ENCODE measurements at places on chromosomes 7 and 10.

DNA sequence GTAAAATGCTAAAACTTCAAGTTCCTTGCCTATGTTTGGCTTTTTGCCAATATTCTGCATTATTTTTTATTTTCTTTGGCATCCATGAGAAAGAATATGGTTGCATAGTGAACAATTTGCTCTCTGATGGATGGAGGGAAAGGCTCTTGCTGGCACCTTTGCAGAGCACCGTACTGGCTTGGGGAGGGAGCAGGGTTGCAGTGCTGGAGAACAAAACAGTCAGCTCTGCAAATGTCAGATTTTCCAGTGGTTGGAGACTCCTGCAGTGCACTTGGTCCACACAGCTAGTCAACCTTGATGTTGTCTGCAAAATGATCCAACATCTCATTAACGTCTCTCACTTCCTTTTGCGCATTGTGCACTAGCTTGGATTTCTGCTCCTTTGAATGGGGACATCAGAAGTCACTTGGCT, 100.8 kb downstream of the ANLN start:
- no peak for DNase-seq

GRCh38 chr7:105769901-105770628, 106.3 kb downstream of the ATXN7L1 start:
- no peak for DNase-seq

DNA sequence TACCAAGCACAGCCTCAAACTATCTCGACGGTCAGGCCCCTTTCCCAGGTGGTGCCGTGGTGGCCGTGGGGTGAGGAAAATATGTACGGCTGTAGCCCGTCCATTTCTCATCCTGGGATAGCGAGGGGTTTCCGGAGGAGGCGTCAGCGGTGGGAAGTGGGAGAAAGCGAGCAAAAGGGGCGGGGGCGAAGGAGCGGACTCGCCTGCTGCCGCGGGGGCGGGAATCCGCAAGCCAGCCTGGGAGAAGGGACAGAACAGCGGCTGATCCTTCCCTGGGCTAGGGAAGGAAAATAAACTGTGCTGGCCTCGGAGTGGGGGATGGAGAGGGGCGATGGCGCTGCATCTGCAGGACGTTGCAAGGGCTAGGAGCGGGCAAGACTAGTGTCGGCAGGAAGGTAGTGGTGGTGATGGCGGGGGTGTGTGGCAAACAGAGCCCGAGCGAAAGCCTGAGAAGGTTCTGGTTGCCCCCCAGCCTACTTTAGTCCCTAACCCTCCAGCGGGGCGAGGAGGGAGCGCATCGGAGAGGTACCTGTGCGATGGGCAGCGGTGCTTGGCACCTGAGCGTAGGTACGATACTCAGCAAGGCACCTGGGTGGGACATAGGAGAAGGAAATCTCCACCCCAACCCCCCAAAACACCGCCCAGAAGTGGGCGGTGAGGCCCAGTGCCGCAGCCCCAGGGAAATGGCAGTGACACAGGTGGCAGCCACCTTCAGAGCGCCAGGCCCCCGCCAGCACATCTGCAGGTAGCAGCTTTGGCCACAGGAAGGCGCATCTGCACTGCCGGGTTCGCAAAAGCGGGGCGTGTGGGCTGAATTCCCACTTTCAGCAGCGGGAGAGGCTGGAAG, 49.9 kb upstream of the STEAP1B start:
- DNase-seq, result no peak

DNA sequence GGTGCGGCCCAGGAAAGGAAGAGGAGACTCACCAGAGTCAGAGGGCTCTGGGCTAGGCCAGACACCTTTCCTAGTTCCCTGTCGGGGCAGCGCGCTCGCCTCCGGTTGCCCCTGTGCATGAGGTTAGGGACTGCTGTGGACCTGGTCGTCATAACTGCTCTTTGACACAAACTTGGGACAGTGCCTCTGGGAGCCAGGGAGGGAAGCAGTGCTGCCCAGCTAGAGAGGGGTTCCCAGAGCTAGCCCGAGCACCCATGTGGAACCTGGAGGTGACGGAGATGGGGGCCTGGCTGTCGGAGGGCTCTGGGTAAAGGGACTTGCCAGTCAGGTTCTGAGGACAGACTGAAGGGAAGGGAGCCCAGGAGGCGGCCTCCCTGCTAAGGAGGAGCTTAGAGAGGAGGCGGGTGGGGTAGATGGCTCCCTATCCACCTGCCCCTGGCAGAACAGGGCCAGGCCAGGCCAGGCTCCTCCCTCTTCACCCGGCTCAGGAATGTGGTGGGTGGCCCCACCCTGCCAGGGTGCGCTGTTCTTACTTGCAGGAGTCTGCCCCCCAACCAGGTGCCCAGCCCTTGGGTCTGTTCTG, 29.7 kb downstream of the AGAP3 start:
- DNase-seq, result no peak

GRCh38 chr7:94701555-94701973, 45.6 kb upstream of the SGCE start:
- no peak for DNase-seq

- DNase-seq, result no peak
Observed at GRCh38 chr7:121576148-121576917, 180.2 kb upstream of the FAM3C start.

- peak; percentile 11 for DNase-seq
Observed at GRCh38 chr10:88070080-88070880, 206.9 kb downstream of the PTEN start.

DNA sequence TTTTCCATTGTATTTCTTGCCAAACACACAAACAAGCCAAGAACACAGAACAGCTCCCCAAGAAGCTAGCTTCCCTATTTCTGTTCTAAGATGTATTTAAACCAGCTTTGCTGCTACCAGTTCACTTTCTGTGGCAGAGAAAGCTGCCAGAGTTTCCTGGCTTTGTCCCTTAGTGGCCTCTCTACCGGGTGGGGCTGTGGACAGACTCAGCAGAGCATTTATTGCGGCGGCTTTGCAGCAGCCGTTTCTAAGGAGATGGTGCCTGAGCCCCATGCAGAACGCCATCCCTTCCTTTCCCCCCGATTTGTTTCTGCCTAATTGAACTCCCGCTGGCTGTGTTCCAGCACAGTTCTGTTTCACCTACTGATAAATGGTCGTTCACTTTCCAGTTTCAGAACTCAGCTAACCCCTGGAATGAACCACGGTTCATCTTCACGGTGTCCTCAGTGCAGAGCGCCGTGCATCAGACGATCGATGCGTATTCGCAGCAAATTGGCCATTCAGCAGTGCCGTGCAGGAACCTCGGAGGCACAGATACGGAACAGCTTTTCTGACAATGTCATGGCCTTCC, 33.8 kb upstream of the SFMBT2 start:
- no peak for DNase-seq

DNA sequence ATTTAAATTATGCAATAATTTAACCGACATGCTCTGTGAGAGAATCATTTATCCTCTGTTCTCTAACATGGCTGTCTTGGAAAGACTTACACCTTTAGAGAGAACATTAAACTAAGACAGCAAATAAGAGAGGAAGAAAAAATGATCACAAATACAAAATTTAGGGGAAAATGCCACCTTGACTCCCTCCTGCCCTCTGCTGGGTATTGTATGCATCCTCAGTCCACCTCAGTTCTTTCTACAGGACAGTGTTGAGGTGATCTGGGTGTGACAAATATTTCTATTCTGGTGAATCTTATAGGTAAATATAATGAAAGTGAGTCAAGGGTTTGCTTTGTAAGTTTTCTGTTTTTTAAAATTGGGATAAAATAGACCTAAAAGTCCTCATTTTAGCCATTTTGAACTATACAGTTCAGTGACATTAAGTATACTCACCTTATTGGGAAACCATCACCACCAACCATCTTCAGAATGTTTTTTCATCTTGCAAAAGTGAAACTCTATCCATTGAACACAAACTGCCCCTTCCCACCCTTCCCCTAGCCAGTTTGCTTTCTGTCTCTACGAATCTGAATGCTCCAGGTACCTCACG, 61.5 kb upstream of the ELMO1 start:
- no peak for DNase-seq

- DNase-seq, result no peak
Observed at GRCh38 chr10:76309741-76310587, 878.5 kb downstream of the LRMDA start.

DNA sequence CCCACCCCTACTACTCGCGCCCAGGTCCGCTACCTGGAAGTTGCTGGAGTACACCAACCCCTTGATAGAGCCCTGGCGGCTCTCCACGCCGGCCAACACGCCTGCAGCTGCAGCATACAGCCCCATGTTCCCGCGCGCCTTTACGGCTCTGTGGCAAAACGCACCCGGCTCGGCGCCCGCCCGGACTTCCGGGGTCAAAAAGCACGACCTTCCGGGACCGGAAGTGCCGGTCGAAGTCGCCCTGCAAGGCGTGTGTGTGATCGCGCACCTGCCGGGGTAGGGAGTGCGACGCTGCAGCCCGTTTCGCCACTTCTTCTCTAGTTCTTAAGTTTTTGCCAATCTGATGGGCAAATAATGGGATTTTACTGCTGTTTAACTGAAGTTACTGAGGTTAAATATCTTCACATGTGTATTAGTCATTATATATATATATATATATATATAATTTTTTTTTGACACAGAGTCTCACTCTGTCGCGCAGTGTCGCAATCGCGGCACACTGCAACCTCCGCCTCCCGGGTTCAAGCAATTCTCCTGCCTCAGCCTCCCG, at the start of gene NSUN5:
TSS of gene NSUN5 (minus strand) at position 162 of the 550 bp plus-strand sequence. CDS start at position 126, 36 bp downstream.
- peak; percentile 35 for DNase-seq

- no peak for DNase-seq
Observed at GRCh38 chr10:63221950-63222349, 88.8 kb downstream of the NRBF2 start.

GRCh38 chr10:22158426-22158825, 59.4 kb downstream of the EBLN1 start:
- DNase-seq, result no peak

DNA sequence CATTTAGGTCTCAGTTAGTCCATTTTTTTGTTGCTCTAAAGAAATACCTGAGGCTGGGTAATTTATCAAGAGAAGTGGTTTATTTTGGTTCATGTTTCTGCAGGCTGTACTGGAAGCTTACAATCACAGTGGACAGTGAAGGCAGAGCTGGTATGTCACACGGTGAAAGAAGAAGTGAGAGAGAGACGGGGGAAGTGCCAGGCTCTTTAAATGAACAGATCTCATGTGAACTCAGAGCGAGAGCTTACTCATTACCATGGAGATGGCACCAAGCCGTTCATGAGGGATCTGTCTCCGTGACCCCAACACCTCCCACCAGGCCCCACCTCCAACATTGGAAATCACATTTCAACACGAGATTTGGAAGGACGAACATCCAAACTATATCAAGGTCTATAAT, 18.9 kb upstream of the PNLIPRP3 start:
- no peak for DNase-seq

Data from NCI-H1436 (cell line).